ENCODE measurements at places on chromosomes 2 and 18.

- no peak for DNase-seq
Observed at GRCh38 chr2:71556692-71557250, 103.4 kb downstream of the DYSF start.

DNA sequence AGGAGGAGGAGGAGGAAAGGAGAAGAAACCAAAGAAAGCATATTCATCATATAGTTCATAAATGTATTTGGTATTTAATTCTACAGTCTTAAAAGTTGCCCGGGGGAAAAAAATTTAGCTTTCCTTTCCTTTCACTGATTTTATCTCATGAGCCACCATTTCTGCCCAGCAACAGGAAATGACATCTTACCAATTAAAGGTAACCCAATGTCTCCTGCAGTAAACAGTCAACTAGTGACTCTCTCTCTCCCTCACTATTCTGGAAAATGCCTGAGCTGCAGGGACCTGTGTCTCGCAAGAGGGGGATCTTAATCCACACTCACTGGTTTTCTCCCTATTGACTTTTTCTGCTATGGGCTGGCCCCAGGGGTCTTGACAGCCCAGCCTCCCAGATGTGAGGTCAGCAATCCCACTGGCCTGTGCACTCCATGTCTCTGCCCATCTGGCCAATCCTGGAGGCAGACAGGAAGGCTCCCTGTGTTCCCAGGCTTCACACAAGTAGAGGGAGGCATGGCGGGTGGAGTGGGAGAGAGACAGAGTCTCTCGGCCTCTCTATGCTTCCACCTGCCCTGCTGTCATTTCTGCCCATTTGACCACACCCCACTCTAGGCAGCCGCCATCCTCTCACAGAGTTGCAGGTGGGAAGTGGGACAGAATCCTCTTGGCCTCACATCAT lies 85.4 kb upstream of the CABLES1 start:
- DNase-seq, result no peak

GRCh38 chr2:133682347-133682746 lies 114.1 kb upstream of the NCKAP5 start:
- DNase-seq, result no peak

DNA sequence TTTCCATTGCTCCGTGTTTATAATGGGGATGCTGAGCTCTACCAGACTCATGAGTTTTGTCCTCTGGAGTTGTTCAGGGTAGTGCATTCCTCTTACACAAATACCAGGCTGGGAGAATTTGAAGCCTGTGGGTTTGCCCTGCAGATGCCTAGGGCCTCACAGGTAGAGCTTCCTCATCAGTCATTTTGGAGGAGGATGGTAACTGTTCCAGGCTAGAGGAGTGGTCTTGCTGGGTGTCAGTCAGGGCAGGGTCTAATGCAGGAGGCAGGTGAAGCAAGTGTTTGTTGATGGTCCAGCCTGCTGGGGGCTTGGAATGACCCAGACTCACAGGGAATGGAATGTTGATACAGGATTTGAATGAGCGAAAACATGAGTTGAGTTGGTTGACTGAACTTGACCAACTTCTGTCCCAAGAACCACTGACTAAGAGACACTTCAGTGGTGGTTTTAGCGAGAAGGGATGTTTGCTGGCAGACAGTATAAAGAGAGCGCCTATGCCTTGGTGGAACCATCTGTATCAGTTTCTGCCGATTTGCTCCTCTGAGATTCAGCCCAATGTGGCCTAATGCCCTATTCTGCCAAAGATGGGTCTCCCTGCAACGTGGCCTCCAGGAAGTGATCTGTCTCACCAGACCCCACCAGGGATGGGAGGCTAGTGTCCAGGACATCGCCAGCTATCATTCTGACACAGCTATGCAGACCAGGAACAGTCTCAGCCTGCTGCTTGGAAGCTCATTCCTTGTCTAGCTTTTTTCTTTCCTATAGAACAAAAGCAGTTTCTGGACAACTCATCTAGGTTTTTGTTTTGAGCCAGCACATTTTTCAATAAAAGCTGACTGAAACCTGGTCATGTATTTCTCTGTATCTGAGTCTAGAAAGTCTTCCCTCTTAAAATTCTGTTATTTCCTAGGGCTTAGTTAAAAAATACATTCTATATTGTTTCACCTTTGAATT lies 9.3 kb downstream of the IL1R2 start:
- no peak for DNase-seq

GRCh38 chr2:607172-607571 lies 70.0 kb downstream of the TMEM18 start:
- DNase-seq, result no peak

- no peak for DNase-seq
Observed at GRCh38 chr2:62309465-62310091, 113.7 kb downstream of the B3GNT2 start.

- no peak for DNase-seq
Observed at GRCh38 chr2:6443061-6443823, 422.5 kb downstream of the CMPK2 start.

GRCh38 chr2:143474586-143474985 lies 345.4 kb downstream of the ARHGAP15 start:
- no peak for DNase-seq

DNA sequence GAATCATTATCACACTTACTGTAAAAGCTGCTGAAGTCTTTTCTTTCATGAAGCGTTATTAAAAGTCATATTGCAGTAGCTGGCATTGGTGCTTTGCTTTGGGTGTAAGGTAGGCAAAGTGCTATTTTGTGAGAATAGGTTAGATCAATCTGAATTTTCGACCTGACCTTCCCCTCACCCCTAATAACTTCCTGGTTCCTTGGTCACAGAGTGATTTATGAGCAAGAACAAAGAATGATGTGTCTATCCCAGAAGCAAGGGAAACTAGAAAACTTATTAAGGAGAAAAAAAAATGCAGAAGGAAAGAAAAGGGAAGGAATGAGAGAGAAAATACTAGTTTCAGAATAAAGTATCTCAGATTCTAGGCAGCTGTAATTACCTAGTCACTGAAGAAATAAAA lies 163.1 kb upstream of the MEIS1 start:
- DNase-seq, result no peak

DNA sequence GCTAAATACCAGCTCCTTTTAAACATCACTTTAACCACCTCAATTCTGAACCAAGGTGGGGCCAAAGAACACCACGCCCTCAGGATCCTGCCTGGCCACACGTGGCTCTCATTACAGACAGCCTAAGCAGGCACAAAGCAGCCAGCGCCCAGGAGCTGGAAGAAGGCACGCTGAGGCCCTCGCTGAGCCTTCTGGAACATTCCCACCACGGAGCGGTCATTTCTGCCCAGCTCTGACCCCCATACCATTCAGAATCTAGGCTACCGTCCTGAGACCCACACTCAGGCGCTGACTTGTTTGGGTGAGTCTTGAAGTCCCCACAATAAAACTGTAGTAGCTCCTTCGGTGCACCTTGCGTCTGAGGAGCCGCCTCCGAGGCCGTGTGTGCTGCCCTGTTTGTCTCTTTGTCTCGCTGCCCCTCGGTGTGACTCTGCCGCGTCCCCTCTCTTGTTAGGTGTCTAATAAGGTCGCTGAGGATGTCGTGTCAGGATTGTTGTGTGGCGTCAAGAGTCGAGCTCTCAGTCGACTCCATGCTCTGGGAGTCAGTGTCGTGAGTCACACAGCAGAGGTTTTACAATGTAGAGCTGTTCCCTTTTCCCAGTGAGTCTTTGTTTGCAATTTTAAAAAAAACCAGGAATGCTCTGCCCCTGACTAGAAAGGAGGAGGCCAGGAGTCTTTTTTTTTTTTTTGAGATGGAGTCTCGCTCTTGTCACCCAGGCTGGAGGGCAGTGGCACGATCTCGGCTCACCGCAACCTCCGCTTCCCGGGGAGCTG lies 242.4 kb downstream of the KLHL29 start:
- no peak for DNase-seq

GRCh38 chr2:1310866-1311265 lies 102.4 kb upstream of the TPO start:
- no peak for DNase-seq

DNA sequence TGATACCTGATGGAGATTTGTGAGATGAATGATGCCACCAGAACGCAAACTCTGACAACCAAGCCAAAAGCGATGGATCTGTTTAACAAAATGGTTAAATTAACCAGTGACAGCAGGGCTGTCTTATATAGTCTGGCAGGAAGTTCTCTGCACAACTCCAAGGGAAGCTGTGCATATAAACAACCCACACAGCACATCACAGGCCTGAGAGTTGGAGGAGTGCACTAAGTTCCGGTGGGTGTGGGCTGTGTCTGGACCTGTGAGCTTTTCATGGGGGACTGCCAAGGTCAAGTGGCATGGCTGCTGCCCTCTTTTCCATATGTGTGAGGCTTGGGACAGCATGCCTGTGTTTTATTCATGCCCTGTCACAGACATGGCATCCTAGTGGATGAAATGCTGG lies 414.6 kb upstream of the TRIB2 start:
- DNase-seq, result no peak

GRCh38 chr2:128475427-128476211 lies 157.0 kb upstream of the HS6ST1 start:
- DNase-seq, result no peak

DNA sequence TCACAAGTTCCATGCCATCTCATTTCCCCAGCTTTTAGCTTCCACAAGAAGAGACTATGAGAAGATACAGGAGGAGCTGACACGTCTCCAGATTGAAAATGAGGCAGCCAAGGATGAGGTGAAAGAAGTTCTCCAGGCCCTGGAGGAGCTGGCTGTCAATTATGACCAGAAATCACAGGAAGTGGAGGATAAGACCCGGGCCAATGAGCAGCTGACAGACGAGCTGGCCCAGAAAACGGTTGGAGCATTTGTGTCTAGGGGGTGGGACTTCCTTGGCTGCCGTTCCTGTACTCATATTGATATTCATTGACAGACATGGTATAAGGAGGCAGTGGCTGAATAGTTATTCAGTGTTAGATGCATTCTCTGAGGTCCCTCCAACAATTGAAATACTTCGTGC lies 57.2 kb upstream of the LYPD6B start:
- DNase-seq, result no peak

- no peak for DNase-seq
Observed at GRCh38 chr2:201642086-201642578, 1.2 kb downstream of the TMEM237 start.

- peak; percentile 11 for DNase-seq
Observed at GRCh38 chr2:158378926-158379325, 77.6 kb downstream of the CCDC148 start.

DNA sequence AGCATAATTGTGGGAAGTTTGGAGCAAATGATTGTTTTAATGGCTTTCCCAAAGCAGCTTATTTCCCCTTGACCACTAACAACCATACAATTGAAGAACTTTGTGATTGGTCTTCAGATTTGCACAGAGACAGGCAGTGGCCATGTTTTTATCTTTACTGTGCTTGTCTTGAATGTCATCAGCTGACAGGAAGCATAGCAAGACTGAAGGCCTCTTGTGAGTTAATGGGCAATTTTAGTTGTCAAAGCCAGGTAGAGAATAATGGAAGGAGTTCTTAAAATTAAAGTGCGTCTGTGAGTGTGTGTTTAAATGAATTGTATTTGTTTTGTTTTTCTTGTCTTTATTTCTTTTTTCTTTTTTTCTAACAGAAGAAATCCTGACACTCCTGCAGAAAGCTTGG lies 809.9 kb downstream of the TSN start:
- no peak for DNase-seq

- DNase-seq, result no peak
Observed at GRCh38 chr2:30448308-30448707, 1.3 kb downstream of the LCLAT1 start.
